SHP77 treated with DMSO at 0.1 percent for 48 hours (cell line): ENCODE measurements at places on chromosomes 16 and 17.

- DNase-seq: no peak
These were observed 68.2 kb downstream of the PLXDC1 start for GRCh38 chr17:39083270-39083669.

DNA sequence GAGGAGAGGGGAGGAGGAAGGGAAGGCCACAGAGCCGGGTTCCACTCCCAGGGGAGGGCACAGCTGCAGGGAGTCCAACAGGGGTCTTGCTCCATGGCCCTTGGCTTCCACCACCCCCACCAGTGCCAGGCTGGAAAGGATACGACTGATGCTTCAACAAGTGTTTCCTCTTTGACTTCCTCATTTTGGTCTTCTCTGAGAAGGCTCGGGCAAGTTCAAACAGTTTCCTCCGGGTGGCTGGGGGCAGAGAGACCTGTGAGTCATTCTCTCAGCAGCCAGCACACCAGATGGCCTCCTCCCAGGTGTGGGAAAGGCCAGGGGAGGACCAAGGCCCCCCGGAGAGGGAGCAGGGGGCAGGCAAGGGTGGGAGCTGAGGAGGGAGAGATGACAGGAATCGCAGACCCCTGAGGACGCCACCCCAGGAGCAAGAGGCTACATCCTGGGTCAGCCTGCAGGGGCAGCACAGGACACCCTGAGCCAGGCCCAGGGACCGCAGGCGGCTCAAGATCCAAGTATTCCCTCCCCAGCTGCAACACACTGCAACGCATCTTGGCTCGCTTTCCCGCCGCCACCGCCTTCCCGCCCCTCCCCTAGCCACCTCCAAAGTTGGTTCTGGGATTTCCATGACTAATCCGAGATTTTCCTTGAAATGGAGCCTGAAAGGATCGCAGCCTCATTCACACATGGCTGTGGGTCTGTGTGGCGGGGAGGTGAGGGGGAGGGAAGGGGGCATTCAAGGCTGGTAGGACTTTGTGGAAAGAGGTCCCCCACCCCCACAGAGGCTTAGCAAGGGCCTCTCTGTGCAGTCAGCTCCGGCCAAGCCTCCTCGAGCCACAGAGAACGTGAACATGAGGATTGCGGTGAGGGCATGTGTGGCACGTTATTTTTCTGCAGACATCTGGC, 18.4 kb upstream of the MRPS23 start:
- DNase-seq: no peak

- DNase-seq: no peak
These were observed 77.5 kb downstream of the MRTFB start for GRCh38 chr16:14148569-14148968.

DNA sequence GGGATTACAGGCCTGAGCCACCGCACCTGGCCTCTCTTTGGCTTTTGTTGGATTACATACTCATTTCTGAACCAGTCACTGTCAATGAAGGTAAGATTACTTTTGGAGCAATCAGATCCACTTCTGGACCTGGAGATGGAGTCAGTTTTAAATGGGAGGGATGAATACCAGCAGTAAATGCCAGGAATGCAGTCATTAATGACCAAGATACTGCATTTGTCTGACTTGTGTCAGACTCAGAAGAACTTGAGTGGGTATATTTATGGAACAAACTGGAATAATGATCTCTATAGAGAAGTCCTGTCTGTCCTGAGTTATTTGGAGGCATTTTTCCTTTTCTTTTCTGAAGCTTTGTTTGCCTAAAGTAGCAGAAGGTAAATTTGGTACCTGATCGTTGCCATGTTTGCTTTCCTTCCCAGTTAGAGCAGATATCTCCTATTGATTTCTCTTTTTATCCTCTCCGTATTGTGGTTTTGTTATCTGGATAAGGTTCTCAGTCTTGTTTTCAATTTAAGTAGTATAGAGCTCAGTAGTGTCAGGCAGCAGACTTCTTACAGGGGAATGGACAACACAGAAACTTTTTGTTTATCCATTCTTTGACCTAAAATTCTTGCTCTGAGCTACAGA, 10.7 kb downstream of the NLK start:
- DNase-seq: no peak
